ENCODE measurements at places on chromosomes 2 and 18.

DNA sequence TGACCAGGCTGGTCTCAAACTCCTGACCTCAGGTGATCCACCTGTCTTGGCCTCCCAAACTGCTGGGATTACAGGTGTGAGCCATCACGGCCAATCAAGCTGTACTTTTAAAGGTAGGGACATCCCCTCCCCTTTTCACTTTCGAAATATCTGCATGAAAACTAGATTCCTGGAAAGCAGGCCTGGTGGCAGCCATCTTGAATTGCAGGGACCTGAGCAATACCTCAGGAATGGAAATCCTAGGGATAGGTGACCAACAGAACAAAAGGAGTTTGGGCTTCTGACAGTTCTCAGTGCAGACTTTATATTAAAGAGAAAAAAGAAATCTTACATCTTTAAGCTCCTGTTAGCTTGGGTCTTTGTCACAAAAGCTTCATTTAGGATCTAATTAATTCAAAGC is 62.6 kb downstream of the KLF7 start:
- no peak for DNase-seq

DNA sequence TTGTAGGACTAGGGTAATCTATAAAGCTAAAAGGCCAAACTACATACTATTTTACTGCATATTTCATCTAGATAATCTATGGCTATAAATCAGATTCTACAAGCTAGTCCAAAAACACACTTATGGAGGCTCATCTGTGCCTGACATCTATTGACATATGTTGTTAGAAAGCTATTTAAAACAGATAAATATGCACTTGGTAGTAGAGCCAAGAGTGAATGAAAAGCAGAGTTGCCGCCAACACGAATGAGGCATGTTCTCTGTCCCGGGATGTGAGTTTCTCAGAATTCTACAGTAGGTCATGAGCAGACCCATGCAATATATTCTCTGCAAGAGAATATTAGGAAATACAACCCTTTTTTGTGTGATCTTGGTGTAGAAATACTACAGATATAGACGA is 66.7 kb upstream of the LPIN2 start:
- DNase-seq: no peak

GRCh38 chr2:171307560-171307959 is 126.2 kb downstream of the METTL8 start:
- DNase-seq: no peak

DNA sequence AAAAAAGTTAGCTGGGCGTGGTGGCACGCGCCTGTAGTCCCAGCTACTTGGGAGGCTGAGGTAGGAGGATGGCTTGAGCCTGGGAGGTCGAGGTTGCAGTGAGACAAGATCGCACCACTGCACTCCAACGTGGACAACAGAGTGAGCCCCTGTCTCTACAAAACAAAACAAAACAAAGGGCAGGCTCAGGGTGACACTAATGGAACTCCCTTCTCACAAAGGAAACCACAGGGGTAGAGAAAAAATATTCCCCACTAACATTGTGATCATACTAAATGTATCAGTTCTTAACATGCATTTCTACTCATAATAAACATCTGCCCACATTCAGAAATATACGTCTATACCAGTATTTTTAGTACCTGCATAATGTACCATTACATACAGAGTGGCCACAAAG is 21.1 kb downstream of the STAM2 start:
- no peak for DNase-seq

- no peak for DNase-seq
Observed at GRCh38 chr2:121355488-121355887, 70.5 kb upstream of the TFCP2L1 start.

DNA sequence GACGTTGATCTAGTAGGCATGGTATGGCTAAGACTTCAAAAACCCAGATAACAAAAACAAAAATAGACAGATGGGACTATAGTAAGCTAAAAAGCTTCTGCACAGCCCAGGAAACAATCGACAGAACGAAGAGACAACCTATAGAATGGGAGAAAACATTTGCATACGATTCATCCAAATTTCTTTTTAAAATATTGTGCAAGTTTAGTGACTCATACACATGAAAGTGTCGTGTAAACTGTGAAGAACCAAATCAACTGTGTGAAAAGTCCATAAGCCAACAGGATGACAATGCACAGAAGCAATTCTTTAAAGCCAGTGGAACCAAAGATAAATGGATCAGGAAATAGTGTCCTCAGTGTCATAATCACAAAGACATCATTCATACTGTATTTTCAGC is 671.1 kb downstream of the RNF144A start:
- no peak for DNase-seq

GRCh38 chr2:15298770-15299169 is 262.4 kb downstream of the NBAS start:
- no peak for DNase-seq

DNA sequence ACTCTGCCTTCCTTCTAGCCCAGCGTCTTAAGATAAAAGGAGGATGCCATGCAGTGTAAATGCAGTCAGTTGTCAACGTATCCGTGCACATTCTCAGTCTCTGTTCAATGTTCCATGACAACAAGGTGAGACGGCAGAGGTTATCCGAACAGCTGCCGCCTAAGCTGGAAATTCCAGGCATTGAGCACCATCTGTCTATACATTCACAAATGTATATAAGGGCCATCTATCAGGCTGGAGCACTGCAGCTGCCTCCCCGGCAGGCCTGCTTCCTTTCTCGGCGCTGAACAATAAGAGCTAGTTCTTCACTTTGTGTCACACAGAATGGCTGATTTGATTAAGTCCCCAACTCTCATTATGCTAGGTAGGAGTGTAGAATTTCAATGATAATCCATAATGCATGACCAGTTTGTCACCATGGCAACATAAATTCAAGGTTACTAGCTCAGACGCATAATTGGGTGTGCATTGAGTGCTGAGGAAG is 282.2 kb upstream of the SOX11 start:
- DNase-seq: peak; percentile 66

DNA sequence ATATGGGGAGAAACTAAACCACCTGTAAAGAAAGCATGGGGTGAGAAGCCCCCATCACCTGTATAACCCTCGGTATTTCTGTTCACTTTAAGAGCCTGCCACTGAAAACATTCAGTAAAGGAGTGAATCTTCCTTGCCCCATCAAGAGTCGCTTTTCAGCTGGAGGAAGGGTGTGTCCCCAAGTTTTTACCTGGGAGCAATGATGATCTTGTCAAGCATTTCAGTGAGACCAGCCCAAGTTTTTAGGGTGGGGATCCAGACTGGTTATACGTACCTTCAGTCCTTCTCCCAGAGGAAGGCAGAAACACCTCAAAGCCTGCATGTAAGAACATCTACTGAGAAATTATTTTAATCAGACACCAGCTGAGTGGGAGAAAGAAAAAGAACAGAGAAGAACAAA is at the start of gene DSG1:
TSS of gene DSG1 (plus strand) at position 301 of the 400 bp plus-strand sequence. CDS start 141 bp downstream, outside the sequence.
- DNase-seq: no peak

GRCh38 chr2:30512243-30512886 is 65.3 kb downstream of the LCLAT1 start:
- no peak for DNase-seq

DNA sequence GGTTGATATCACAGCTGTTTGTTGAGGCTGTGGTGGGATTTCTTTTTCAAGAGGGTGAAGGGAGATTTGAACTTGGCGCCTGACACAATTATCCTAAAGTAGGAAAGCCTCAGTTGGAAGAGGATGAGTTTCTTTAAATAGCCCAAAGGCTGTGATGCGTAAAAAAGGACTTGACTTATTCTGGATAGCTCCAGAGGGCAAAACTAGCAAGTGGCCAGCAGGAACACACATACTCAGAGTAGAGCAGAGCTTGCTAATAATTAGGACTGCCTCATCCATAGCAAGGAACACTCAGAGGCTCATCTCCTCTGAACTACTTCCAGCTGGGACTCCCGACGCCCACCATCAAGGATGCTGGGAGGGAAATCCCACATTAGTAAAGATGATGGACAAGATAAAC is 74.0 kb downstream of the AFF3 start:
- DNase-seq: no peak

GRCh38 chr2:56671973-56672569 is 488.3 kb downstream of the CCDC85A start:
- DNase-seq: peak; percentile 15

DNA sequence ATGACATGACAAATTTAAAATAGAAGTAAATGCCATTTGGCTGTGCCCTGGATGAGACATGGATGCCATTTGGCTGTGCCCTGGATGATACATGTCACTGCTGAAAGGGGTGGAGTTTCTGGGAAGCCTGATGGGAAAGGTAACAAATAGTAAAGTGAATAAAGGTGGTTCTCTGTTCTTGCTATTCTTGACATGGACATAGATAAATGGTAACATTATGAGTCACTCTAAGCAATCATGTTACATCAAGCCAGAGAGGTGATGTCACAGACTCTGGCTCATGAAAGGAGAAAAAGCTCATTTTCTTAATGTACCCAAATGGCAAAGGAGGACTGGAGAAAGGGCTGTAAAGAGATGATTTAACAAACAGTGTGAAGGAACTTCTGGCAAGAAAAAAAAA is 86.4 kb downstream of the EML6 start:
- no peak for DNase-seq

DNA sequence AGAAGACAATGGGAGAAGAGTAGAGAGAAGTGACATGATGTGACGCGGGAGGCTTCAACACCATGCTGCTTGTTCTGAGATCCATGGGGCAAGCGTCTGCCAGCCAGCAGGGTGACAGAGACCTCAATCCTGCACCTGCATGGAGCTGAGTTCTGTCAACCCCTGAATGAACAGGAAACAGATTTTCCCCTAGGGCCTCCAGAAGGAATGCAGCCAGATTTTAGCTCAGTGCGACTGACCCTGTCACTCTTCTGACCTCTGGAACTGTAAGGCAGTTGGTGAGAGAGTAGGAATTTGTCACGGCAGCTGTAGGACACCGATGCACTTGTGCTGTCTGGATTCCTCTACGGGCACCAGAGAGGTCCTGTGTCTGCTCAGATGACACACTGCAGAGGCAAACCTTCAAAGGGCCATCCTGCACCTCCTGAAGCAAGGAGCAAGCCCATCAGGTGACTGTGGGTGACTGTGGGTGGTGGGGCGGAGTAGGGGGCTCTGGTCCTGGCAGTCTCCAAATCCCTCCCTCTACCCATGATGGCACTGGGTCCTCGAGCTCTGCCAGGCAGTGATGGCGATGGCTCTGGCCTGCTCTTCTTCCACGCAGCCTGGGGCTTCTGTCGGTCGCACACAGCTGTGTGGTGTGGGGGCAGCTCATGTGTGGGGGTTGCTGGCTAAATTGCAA is 194.3 kb upstream of the TWIST2 start:
- peak; percentile 16 for DNase-seq

GRCh38 chr2:174781996-174782395 is 17.7 kb upstream of the CHRNA1 start:
- no peak for DNase-seq

- no peak for DNase-seq
Observed at GRCh38 chr2:31205186-31205585, 12.1 kb downstream of the CAPN14 start.

DNA sequence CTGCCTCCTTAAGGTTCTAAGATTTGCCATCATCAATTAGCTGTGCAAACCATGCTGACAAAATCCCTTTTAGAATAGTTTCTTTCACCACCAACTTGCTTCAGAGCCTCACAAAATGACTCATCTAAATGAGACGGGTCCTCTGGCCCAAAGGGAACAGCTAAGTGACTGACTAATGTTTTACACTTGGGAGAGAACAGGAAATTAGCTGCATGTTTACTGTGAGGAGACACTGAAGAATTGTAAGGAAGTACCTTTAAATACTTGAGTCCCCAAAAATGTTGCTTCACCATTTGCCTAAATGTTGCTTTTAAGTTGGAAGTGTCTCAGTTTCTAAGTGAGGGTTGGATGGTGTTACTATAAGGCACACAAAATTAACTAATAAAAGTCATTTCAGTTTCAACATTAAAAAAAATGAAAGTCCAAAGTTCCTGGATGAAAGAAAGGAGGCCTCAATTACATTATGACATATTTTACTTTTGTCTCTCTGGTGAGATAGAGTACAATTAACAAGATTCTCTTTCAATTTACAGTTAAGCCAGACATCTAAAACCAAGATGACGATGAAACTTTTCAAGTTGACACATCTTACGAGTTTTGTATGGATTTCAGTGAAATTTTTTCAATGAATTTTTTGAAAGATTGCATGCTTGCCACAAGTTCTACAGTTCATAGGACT is 229.1 kb upstream of the FN1 start:
- peak; percentile 13 for DNase-seq

DNA sequence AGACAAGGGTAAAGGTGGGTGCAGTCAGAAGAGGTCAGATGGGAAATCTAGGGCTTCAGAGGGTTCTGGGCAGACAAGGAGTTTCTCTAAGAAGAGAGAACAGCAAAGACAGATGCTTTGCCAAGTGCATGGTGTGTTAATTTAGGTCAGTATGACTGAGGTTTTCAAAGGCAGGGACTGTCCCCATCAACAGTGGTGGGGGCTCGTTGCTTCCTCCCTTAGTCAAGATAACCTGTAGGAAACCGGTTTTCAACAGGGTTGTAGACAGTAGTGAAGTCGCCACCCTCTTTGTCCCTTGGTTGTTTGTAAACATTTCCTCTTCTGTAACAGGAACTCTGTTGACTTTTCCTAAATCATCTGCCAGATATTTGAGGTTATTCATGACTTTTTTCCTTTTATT is 11.6 kb downstream of the RAB12 start:
- DNase-seq: no peak

- no peak for DNase-seq
Observed at GRCh38 chr2:233705911-233706506, 6.7 kb upstream of the UGT1A5 start.

GRCh38 chr18:78363556-78364387 is 615.8 kb upstream of the SALL3 start:
- DNase-seq: no peak

DNA sequence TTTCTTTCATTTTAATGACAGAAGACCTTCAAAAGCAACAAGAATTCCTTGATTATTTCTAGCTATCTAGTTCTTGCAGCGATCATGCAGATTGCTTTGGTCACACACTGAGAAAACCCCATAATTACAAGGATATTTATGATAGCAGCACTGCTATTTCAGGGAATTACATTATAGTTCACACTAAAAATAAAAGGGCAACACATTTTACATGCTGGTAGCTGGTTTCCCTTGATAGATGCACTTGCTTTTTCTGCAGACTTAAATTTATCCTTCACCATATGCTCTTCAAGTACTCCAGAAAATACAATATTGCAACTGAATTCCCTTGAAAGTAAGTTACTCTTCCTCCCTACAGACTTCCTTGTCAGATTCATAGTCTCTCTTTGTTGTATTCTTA is 751.1 kb downstream of the CCDC85A start:
- DNase-seq: no peak

- DNase-seq: peak; percentile 88
Observed at GRCh38 chr2:4553241-4553640, 849.9 kb downstream of the DCDC2C start.

DNA sequence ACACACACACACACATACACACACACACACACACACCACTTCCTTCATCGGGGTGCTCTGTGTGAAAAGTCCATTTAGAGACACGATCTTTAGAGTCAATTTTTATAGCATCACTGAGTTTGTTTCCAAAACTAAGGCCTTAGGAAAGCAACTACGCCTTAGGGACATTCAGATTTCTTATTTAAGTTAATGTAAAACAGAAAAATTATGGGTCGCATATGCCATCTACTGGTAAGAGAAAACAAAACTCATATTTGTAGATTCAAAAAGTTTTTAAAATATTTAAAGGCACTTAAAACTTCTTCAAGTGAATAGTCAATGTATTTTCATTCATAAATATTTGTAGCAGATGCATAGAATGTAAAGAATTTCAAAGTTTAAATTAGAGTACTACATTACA is 166.2 kb downstream of the ATAD2B start:
- peak; percentile 59 for DNase-seq

Data from SJCRH30 (cell line).